SK-N-MC (cell line): ENCODE measurements at places on chromosomes 16 and 17.

DNA sequence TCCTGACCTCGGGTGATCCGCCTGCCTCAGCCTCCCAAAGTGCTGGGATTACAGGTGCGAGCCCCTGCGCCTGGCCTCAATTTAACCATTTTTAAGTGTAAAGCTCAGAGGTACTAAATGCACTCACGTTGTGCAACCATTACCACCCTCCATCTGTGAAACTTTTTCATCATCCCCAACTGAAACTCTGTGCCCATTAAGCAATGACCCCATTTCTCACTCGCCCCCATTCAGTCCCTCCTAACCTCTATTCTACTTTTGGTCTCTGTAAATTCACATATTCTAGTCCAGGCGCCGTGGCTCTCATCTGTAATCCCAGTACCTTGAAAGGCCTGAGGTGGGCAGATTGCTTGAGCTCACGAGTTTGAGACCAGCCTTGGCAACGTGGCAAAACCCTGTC is 8.3 kb upstream of the SPNS3 start:
- DNase-seq, result no peak

DNA sequence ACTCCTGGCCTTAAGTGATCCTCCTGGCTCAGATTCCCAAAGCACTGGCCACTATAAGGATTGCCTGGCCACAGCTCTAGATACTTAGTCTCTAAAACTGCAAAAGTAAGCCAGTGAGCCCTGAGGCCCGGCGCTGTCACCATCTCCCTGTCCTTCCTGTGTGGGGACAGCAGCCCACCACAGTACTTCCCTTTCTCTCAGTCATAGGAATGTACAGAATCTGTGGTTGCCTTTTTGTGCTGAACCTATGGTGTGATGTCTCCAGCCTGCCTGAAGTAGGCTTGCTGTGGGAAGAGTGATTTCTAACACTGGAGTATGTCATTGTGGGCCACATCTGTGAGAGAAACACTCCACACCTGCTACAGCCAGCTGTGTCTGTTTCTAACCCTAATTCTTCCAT is 24.7 kb downstream of the NTAN1 start:
- no peak for DNase-seq

DNA sequence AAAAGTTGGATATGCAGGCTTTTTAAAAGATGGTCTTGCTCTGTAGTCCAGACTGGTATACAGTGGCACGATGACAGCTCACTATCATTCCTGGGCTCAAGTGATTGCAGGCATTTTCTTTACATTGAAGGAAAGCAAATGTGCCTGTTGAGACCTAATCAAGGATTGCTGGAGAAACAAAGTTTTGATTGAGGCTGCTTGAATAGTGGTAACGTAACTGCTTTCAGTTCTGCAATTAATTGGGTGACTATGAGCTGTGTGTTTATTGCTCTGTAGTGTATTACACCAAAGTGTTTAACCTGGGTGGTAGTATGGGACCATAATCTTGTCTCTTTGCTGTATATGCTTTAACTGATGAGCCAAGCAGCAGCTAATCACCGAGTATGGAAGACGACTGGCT is 2.3 kb downstream of the UBB start:
- no peak for DNase-seq

- DNase-seq, result no peak
Measured at GRCh38 chr17:38898812-38899348, 26.5 kb upstream of the LASP1NB start.

GRCh38 chr16:1535391-1536291 is 2.2 kb downstream of the TMEM204 start:
- no peak for DNase-seq

- DNase-seq, result no peak
Measured at GRCh38 chr17:67879662-67880061, 54.4 kb downstream of the BPTF start.

GRCh38 chr17:5785338-5785737 is 201.0 kb upstream of the NLRP1 start:
- DNase-seq, result no peak

DNA sequence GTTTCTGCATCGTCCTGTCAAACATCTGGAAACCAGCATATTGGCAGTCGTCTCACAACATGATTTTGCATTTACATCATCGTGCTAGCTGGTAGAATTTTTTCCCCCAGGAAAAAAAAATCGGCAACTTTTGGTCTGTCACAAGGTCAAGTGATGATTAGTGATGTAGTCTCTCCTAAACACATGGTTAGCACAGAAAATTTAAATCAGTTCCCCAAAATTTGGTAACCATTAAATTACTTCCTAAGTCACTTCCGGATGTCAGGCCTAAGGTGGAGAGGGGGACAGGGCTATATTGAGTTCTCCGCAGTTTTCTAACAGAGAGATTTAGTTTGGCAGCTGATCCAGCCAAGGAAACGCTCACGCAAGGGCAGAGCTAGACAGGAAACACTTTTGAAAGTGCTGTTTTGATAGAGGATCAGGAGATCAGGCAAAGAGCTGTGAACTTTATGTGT is 271.0 kb upstream of the TBX2 start:
- no peak for DNase-seq

DNA sequence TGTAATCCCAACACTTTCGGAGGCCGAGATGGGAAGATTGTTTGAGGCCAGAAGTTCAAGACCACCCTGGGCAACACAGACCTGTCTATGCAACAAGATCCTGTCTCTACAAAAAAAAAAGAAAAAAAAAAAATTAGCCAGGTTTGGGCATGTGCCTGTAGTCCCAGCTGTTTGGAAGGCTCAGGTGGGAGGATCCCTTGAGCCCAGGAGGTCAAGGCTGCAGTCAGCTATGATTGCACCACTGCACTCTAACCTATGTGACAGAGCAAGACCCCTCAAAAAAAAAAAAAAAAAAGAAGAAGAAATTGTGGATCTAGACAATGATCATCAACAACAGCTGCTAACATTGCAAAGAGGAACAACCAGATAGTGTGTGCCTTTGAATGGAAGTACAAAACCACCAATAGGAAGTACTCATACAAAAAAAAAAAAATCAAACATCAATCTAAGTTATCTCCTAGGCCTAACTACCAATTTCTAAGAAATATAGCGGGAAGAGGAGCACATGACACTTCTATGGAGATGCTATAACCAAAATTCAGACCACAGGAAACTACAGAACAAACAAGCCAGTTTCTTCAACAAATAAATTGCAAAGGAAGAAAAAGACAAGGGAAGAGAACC is 258.7 kb downstream of the MRTFB start:
- no peak for DNase-seq

- DNase-seq, result no peak
Measured at GRCh38 chr16:23699100-23699499, 13.9 kb downstream of the ERN2 start.

DNA sequence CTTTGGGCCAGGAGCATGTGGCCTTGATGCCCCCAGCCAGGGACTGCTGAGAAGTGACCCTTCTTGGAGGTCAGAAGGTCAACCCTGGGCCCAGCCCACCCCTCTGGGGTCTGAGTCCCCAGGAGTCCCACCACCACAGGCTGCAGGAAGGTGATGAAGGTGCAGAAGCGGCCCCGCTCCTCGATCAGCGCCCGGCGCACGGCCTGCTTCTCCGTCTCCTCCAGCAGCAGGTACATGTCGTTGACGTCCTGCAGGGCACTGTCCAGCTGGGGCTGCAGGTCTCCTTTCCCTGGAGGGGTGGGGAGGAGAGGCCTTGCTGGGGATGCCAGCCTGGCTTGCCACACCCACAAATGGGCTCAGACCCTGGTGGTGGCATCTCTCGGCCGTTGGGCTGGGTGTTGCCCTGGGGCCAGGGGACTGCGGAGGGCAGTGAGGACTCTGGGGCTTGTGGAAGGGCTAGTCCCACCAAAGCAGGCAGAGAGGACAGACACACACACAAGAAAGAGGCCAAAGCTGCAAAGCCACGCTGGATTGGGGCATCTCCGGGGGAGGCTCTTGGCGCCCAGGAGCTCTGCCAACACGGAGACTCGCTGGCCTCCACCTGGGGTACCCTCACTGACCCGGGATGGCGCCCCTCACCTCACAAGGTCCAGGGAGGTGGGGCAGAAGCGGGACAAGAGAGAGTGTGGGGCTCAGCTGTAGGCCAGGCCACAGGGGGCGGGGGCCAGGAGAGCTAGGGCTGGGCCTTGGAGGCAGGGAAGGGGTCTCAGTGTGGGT is 7.5 kb downstream of the MTSS2 start:
- DNase-seq, result no peak

DNA sequence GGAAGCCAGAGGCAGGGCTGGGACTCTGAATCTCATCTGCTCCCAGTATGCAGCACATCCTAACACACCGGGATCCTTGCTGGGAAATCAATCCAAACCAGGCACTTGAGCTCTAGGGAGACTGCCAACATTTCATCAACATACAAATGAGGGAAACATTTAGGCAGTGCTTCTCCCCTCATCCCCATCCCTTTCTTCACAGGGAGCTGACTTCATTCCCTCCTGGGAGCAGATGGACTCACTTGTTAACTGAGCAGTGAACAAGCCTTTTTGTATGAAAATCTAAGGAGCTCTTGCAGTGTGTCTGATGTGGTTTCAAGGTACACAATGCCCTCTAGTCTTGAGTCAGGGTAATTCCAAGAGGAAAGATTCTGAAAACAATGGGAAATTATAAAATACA is 96.3 kb downstream of the TMEM114 start:
- DNase-seq, result no peak

GRCh38 chr17:72915625-72916081 is 176.8 kb downstream of the SLC39A11 start:
- no peak for DNase-seq

- no peak for DNase-seq
Measured at GRCh38 chr16:57409065-57409464, 4.5 kb downstream of the CCL17 start.

DNA sequence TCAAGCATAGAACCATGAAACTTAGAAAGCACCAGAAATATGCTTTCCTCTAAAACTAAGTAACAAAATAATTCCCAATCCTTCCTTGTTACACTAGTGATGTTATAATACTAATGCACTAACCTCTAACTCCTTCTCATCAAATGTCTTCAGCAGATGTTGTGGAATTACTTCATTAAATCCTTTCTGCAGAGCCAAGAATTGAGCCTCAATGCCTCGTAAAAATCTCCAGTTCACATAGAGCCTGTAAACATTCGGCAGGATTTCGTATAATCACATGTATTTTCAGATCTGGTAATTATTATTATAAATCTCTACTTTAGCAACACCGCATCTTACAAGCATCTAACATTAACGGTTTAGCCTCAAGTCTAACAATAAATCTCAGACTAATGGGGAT is 44.7 kb downstream of the CEP95 start:
- no peak for DNase-seq

DNA sequence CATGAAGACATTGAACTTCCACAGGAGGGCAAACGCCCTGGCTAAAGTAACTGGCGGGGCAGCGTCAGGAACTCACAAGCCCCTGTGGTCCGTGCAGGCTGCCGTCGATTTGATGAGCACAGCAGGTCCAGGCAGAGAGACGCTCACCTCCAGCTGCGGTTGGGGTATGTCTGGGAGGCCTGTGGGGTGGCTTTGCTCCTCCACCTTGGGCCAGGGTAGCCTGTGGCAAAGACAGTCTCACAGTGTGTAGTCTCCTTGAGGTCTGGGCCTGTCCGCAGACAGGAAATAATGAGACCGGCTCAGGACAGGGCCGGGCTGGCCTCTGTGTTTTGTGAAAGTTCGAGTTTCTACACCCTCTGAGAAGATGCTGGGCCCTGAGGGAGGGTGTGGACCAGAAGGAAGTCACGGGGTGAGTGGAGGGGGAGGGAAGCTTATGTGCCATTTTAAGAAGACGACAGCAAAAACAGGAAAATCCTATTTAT is 103.3 kb downstream of the METRNL start:
- DNase-seq, result no peak

DNA sequence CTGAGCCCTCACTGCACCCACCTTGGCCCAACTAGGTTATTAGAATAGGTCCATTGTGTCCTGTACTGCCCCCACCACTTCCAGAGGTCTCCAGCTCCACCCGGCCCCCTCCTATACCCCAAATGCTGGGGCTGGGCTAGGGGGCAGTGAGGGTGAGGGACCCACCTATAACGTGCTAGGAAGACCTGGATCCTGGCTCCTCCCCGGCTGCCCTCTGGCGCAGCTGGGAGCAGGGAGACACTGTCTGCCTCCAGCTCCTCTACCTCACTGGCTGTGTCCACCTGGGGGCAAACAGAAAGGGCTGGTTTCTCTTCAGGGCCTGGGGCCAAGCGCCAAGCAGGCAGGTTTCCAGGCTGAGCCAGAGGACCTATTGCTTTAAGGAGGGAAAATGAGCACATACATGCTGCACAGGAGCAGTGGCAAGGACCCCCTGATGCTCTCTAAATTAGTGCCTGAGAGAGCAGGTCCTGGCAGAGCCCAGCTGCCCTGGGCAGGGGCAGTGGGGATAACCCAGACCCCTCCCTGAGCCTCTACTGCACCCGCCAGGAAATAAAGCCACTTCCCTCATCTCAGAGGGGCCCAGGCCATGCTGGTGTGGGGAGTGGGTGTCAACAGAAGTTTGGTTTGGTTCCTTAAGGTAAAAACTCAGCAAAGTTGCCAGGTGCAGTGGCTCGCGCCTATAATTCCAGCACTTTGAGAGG is 12.2 kb downstream of the TSPOAP1 start:
- DNase-seq, result no peak

DNA sequence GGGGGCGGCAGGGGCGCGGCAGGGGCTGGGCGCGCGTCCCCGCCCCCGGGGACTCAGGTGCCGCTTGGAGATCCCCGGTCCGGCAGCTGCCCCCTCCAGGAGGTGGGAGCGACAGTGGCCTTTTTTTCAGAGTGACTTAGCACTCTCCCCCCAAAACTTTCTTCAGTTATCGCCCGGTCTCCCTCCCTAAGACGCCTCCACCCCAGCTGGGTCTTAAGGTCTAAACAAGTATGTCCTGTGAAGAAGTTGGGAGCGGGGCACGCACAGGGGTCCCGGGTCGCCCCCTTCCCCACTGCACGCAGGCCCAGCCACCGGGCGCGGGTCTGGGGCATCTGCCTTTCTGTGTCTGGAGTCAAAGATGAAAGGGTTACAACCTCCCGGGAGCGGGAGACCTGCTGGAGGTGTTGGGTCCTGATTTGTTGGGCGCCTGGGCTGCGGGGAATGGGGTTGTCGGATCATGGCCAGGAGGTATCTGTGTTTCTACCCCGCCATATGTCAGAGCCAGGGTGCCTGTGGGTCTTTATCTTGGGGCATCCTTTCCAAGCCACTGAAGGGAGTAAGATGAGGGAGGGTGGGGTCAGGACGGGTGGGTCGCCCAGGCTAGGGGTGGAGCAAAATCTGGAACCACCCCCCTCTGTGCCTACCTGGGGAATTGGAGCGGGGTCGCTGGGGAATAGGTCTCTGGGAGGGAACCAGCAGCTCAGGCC is 757 bp downstream of the FMNL1 start:
- no peak for DNase-seq

DNA sequence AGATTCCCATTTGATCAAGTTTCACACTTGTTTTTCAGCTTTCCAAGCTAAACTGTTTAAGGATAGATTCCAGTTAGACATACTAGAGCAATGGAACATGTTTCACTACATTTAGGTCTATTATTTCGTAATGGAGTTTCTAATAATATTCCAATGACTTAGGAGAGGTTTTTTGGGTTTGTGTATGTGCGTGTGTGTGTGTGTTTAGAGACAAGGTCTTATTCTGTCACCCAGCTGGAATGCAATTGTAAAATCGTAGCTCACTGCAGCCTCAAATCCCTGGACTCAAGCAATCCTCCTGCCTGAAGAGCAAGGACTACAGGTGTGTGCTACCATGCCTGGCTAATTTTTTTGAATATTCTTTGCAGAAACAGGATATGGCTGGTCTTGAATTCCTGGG is 426.3 kb downstream of the ZFHX3 start:
- DNase-seq, result no peak

GRCh38 chr16:79595931-79596450 is 4.5 kb downstream of the MAF start:
- DNase-seq, result no peak
